NCI-H1417 (cell line): ENCODE measurements at places on chromosomes 7 and 10.

DNA sequence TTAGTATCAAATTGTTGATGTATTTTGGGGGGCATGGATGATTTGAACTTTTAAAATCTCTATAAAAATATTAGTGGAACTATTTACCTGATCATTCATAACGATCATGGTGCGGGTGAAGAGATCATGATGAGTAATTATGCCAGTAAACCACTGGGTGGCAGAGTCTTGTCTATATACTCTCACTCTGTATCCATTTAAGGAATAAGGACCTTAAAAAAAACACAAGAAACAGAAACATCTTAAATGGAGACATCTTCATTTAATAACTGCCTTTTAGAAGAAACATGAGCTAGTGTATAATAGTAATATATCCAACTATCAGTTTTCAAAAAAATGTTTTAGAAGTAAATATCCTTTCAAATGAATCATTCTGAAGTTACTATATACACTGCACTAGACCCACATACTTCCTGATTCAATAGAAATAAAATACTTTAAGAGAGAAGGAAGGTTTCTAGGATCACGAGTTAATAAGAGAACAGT, 84.0 kb downstream of the NRBF2 start:
- peak; percentile 0 for DNase-seq

GRCh38 chr10:87636313-87636915, 23.3 kb upstream of the PAPSS2 start:
- DNase-seq = no peak

DNA sequence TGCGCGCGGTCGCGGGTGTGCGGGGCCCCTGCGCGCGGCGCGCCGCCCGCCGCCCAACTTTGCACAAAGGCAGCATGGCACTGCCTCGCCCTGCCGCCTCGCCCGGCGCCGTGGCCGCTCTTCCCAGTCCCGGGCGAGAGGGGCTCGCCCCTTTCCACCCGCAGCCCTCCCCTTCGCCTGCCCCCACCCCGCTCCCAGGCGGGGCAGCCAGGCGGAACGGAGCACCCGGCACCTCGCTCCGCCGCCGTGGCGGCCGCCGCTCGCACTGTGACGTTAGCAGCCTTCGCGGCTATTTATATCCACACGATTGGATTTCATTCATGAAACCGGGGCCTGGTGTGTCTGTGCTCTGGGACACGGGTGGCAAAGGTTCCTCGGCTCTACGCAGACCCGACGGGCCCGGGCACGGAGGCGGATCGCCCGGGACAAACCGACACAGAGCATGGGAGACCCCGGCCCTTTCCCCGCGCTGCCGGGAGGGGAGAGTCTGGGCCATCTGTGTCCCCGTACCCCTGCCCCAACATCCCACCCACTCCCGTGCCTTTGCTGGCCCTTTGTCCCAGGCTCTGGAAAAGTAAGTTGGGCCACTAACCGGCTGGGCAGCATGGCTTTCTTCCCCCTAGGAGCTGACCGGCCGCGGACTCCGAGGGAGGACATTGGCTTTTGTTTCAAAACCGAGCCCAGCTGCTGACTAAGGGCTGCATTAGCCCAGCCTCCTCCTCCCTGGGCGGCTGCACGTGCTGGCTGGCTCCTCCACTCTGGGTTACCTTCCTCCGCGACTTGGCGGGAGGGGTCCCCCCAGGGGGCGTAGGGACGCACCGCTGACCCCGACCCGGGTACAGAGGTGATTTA, at the start of gene RHOBTB1:
TSS of gene RHOBTB1 (minus strand) at position 128 of the 852 bp plus-strand sequence. CDS start 32,643 bp downstream, outside the sequence.
- peak; percentile 68 for DNase-seq

DNA sequence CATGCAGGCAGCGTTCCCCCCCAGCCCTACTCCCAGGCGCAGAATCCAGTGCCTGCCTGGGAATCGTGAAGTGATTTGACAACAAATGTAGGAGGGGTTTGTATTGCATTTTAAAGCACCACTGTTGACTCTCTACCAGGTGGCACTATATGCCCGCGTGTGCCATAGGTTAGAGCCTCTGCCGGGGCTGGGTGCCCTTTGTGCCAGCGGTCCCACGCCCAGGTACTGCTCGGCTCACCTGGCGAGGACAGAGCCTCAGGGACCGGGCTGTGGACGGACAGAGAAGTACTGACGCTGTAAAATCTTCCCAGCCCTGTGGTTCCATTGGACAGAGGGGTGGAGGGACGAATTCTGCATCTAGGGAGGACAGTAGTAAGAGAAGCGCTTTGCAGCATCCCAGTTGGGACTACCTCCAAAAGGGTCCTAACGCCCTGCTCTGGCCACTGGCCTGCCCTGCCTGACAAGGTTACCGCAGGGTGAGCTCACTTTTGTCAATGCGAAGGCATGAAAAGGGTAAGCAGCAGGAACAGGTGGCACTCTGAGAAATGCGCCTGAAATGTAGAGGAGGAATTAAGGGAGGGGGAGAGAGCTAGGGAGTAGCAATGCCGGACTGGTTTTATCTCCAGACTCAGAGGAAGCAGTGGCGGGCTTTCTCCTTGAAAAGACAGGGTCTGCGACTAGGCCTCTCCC, 788 bp upstream of the CACNA2D1 start:
- peak; percentile 87 for DNase-seq

DNA sequence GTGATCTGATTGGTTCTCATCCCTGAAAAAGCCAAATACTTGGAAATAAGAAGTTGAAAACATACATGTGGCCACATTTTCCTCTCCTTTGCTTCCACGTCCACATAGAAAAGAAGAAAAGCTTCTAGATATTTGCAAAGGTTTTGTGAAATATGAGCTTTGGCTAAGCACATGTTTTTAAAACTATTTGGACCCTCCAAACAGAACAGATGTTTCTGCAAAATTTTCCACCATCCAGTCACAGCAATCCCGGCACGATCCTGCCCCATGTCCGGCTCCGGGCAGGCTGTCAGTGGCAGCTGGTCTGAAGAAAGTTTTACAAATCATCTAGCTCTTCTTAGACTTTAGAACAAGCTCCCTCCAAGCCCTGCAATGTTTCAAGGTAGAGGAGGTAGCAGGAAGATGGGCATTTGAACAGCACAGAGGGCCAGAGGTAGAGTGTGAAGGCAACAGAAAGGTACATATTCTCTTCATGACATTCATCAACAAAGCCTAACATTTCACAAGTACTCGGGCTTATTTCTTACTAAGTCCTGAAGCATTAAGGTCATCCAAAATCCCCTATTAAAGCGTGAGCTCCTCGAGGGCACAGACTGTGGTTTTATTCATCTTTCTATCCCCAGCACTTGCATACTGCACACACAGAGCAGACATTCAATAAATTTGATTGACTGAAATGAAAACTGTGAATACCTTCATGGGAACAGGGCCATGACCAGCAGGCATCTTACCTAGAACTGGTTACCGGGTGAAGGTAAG, 110.1 kb downstream of the JAZF1 start:
- no peak for DNase-seq

GRCh38 chr7:155860840-155861479, 48.7 kb upstream of the SHH start:
- DNase-seq = peak; percentile 46

DNA sequence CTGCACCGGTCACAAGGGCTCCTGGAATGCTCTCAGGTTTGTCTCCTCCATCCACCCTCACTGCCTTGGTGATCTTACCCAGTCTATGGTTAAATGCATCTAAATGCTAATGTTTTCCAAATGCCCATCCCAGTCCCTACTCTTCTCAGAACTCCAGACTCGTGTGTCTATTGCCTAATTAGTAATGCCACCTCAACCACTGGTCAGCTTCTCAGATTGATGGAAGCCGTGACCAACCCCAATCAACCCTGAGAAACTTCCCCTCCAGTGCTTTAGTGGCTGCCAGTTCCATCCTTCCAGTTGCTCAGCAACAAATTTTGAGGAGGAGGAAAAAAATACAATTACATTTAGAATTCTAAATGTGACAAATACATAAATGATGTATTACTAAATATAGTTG, 18.6 kb downstream of the NUDCD3 start:
- DNase-seq = no peak

GRCh38 chr7:152868122-152869040, 108.8 kb downstream of the ACTR3B start:
- no peak for DNase-seq

DNA sequence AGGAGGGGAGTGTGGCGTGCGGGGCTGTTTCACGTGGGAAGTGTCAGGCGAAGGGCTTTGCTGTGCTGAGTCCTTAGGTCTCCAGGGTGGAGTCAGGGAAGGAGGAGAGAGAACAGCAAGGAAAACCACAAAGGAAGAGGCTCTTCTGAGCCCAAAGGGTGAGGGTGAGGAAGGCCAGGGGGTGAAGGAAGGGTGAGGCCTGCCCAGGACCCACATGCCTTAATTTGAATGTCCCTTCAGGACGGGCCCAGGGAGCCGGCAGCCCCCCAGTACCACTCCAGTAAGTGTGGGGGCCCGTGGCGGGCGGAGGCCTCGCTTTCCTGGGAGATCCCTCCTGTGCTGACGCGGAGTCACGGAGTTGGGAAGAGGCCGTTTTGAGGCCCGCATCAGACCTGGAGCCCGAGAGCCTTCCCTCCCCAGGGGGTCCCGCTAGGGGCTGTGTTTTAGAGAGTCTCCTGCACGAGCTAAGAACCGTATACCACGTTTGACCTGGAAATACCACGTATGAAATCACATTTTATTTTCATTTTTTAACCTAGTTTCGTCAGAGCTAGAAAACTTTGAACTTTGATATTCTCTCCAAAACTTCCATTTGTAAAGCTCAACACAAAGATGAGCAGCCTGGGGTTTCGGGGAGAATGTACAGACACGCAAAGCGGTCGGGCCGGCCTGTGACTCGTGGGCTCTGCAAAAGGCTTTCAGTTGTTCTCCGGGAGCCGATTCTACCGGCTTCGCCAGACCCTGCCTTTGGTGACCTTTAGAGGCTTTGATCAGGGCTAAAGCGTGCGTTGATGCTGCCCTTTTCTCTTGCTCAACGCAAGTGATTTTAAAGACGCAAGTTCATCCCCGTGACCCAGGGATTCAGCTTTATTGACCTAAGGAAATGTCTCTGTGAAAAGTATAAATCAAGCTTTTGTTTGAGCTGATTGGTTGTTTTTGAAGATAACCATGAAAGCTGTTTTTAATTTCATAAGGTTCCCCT, 23.6 kb upstream of the TTYH3 start:
- DNase-seq = no peak

GRCh38 chr10:93992400-93993030, 1.2 kb upstream of the PLCE1 start:
- DNase-seq = no peak

GRCh38 chr7:11341285-11341944, 367.7 kb downstream of the PHF14 start:
- DNase-seq = peak; percentile 92

DNA sequence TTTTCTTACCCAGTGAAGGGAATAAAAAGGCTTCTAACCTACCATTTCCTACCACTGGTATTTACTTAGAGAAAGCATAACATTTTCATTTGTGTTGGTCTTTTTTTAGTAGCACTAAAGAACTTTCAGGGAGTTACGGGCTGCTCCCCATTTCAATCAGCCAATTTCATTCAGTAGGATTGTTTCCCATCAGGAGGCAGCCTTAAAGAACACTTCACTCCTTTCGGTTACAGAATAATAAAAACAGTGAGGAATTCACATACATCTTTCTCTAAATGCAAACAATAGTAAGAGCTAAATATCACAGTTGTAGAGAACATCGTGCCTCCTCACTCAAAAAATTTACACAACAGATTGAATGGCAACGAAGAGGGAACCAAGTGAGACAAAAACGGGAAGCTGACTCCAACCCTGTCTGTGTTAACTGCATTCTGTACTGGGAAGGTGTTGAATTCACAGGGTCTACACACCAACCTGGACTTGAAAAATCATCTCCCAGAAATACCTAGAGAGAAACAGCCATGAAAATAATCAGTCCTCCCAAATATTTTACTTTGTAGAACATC, 55.5 kb upstream of the ABLIM1 start:
- no peak for DNase-seq
